ENCODE measurements at places on chromosomes 2 and 18.

- DNase-seq, result no peak
These were observed 81.6 kb downstream of the PXDN start for GRCh38 chr2:1662606-1663180.

- no peak for DNase-seq
These were observed 93.8 kb upstream of the ODC1 start for GRCh38 chr2:10541775-10542432.

- no peak for DNase-seq
These were observed 80.3 kb downstream of the SPP2 start for GRCh38 chr2:234130777-234131181.

GRCh38 chr2:241248897-241249296, 60.4 kb downstream of the ANO7 start:
- peak; percentile 35 for DNase-seq

DNA sequence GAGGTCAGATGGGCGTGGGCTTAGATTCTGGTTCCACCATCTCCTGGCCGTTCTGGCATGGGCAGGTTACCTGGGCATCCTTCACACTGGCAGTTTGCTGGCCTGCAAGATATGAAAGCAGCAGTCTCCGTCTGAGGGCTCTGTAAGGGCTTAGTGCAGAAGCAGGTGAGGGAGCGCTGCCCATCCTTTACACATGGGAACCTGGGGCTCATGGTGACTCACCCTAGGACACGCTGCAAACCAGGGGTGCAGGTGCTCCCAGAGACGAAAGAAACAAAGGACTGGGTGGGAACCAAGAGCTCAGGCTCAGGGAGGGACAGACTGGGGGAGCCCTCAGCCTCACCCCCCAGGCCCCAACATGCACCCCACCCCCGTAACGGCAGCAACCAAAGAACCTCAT, 10.7 kb upstream of the ID2 start:
- no peak for DNase-seq

- DNase-seq, result no peak
These were observed 164.1 kb upstream of the CELF4 start for GRCh38 chr18:37729716-37730115.

- no peak for DNase-seq
These were observed 98.7 kb downstream of the TCF4 start for GRCh38 chr18:55489034-55489986.

GRCh38 chr2:238489431-238489830, 62.7 kb downstream of the ASB1 start:
- DNase-seq, result no peak

DNA sequence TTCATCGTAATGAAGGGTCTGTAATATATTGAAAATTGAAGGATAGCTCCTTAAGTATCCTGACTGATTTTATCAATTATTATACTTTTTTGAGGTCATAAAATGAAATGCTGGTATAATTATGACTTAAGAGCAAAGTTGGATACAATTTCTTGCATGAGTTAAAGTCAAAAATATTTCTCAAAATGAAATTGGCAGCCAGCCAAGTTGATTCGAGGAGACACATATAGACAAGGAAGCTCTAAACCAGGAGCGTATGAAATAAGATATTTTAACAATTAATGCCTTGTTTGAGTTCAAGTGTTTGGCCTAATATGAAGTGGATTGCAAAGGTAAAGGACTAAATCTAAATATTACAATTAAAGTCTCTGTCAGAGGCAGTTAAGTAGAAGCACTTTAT, 260.4 kb upstream of the DSEL start:
- no peak for DNase-seq

- DNase-seq, result peak; percentile 46
These were observed 96.8 kb downstream of the UBE2E3 start for GRCh38 chr2:181077128-181077709.

DNA sequence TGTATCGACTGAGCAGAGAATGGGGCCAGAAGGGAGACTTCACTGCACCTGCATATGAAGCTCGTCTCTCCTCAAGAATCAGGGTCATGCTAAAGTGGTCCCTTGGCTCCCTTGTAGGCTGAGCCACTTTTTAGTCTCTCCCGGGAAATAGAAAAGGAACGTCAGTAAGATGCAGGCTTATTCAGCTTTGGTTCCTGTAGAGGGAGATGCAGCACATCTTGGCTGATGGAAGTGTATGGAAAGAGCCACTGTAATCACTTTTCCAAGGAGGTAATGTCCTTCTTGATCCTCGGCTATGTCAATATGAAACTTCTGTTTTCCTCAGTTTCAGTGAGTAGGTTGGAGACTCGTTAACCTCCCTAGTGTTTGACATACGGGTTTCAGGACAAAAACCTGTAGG, 235.2 kb downstream of the GCA start:
- peak; percentile 13 for DNase-seq

GRCh38 chr18:57446322-57446721, 11.1 kb downstream of the ONECUT2 start:
- DNase-seq, result peak; percentile 40

- no peak for DNase-seq
These were observed 21.2 kb upstream of the ME2 start for GRCh38 chr18:50857694-50858093.

GRCh38 chr18:32998285-32998684, 225.5 kb upstream of the KLHL14 start:
- DNase-seq, result no peak

GRCh38 chr2:85935746-85936208, 47.0 kb upstream of the ST3GAL5 start:
- DNase-seq, result peak; percentile 77

- no peak for DNase-seq
These were observed 745.3 kb downstream of the SATB2 start for GRCh38 chr2:198712485-198712884.

DNA sequence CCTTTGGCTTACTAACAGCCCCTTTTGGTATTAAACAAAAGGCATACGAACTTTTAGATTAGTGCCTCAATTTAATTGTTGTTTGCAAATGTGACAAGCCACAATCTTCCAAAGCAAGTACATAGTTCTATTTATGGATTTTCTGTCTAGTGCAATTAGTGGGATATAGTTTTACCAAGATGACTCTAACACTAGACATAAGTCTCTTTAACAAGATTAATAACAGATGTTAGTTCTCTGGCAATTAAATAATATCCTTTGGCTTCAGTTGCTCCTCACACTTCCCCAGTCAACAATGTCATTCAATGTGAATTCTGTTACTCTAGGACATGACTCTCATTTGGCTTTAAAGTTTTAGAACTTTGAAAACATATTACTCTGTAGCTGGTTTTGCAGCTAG, 16.7 kb upstream of the MC4R start:
- DNase-seq, result no peak

GRCh38 chr2:20615466-20616241, 35.2 kb downstream of the HS1BP3 start:
- no peak for DNase-seq

DNA sequence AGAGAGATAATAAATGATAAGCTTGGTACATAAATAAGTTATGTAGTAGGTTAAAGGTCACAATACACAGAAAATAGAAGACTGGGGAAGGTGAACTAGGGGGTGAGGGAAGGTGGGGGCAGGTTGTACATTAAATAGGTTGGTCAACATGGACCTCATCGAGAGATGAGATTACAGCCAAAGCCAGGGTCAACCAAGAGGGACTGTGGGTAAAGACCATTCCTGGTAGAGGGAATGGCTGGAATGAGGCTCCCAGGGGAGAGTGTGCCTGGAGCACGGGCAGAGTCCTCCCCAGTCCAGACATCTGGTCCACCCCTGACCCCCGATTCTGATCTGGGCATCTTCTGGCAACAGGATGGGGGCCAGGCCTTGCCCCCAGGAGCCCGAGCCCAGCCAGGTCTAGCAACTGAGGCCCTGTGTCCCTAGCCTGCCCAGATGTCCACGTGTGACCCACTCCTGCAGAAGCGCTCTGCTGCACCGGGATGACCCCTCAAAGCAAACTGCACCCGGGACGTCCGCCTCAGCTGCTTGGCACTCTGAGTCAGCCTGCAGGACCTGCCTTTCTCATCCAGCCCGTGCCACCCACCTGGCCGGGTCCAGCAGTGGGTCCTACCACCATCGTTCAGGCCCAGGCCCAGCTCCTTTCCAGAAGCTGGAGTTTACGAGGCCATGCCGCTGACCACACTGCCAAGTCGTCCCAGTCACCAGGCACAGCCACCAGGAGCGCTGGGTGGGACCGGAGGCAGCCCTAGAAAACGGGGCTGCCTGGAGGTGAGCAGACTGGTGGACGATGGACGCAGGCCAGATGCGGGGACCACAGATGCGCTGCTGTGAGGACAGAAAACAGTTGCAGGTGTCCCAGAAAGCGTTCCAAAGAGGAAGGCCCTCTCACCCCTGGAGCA, 56.2 kb upstream of the ID2 start:
- DNase-seq, result no peak

- DNase-seq, result no peak
These were observed 10.4 kb upstream of the RAPGEF4 start for GRCh38 chr2:172725284-172725683.

GRCh38 chr18:76491473-76491775, 3.6 kb downstream of the ZNF516 start:
- DNase-seq, result peak; percentile 86

DNA sequence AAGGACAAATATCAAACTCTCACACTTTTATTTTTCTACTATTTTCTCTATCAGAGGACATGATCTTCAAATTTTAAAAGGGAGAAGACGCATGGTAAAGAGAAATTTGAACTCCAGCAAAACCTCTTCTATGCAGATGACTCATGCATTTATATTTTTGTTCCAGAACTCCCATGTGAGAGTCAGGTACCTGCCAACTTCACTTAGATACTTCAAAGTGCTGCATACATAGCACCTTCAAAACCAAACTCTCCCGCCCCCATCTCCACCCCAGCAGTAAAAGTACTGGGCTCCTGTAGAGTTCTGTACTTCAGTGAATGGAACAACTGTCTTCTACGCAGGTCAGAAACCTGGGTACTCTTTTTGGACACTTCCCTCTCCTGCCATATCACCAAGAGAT, 398.3 kb downstream of the TGIF1 start:
- DNase-seq, result no peak

DNA sequence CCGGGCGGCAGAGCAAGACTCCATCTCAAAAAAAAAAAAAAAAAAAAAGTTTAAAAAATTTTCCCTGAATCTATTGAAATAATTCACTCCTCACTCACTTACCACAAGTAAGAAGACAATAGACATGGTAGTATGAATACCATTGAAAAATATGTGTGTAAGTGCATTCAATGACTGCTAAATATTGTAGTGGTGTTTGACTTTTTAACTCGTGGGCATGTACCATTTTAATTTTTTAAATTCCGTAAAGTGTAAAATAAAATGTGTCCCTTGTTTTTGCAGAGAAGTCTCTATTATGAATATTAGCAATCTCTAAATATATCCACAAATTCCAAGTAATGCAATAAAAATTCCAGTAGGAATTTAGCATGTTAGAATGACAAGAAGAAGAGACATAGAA, 134.1 kb downstream of the COPS8 start:
- no peak for DNase-seq

- no peak for DNase-seq
These were observed 95.9 kb upstream of the STON1 start for GRCh38 chr2:48434101-48434500.

DNA sequence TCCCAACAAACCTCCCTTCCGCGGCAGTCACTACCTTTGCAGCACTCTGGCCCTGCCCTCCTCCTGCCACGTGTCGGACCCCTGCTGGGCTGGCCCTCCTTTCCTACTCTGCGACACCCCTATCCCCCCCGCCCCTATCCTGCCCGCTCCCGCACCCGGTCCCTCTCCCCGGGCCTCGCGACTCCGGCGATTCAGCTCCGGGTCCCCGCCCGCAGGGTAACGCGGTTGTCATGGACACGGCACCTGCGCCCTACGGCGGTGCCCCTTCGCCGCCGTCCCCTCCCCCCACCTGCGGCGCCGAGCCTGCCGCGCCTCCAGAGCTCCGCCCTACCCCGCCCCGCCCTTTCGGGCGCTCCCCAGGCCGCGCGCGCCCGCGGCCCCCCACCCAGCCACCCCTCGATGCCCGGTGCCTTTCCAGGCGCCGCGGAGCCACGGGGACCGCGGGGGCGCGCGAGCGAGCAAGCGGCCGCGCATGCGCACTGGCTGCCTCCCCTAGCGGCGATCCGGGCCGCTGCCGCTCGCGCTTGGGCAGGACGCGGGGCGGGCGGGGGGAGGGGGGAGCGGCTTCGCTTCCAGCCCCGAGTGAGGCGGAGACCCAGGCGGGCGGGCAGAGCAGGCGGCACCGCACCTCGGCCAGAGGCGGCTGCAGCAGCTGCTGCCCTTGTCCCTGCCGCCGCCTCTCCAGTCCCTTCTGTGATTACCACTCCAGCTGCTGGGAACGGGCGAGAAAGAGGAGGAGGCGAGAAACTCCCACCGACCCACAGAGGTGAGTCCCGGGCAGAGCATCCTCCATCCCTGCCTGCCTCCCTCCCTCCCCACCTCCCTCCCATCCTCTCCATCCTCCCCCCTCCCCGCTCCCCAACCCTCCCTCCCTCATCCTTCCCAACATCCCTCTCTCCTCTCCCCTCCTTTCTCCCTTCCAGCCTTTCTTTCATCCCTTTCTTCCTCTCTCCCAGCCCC, at the start of gene CTNNA2:
TSS of gene CTNNA2 (plus strand) at position 610 of the 960 bp plus-strand sequence.
- peak; percentile 91 for DNase-seq

- DNase-seq, result peak; percentile 83
These were observed at the start of gene TMEM163 for GRCh38 chr2:134718817-134719814. TSS of gene TMEM163 (minus strand) at chr2:134719000.

DNA sequence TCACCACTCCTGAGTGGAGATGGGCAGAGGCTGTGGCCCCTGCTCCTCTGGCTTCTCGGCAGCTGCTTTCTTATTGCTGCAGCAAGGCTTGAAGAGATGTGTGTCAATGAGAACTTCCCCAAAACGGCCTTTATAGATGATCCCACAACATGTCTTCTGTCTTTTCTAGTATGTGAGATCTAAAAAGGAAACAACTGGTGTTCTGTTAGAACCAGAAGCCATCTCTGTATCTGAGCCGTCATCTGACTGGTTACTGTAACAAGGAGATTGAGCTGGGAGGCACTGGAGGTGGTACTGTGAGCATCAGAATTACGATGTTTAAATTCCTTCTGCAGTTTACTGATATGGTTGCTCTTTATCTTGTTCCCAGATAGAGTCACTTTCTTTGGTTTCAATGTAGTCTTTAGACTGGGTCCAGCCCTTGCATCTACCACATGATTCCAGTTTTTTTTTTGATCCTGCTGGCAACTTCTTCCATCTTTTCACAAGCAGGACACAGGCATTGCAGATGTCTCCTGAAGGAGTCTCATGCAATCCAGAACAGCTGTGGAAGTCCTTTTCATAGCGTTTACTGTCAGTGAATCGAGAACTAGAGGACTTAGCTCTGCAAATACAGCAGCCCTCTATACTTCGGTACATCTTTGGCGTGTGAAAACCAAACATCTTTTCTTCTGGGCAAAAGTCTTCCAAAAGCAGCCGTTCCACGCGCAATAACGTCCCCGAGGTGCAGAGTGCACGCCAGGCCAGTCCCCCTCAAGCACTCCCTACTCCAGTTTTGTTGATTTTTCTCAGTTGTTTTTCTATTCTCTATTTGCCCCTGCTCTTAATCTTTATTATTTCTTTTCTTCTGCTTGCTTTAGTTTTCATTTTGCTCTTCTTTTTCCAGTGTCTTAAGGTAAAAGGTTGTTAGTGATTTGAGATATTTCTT, 29.7 kb downstream of the TAF4B start:
- DNase-seq, result no peak

- DNase-seq, result no peak
These were observed 1.6 kb downstream of the IRS1 start for GRCh38 chr2:226797989-226798421.
